Fibroblast of the aortic adventitia (primary cell): ENCODE measurements at places on chromosomes 6 and 20. TPM values are rescaled to one million over a fixed set of nuclear protein-coding genes. Genes with fewer than 3 reads are reported as not detected.

BMP5 gene
- not detected in 2 replicates for total RNA-seq

RUNX2 gene
- 0.74 and 5.8 TPM in 2 replicates for total RNA-seq

CYP39A1 gene
- 0.63 and 4.7 TPM in 2 replicates for total RNA-seq

DNA sequence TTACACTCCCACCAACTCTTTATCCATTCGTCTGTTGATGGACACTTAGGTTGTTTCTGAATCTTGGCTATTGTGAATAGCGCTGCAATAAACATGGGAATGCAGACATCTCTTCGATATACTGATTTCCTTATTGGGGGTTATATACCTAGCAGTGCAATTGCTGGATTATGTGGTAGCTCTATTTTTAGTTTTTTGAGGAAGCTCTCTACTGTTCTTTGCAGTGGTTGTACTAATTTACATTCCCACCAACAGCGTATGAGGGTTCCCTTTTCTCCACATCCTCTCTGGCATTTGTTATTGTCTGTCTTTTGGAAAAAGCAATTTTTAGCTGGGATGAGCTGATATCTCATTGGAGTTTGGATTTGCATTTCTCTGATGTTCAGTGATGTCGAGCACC lies 4.6 kb upstream of the PFDN4 start:
- no peak for DNase-seq

- peak; percentile 87 for DNase-seq
Observed at GRCh38 chr20:34922654-34923381, 32.8 kb downstream of the GSS start.

- peak; percentile 72 for DNase-seq
Observed at GRCh38 chr6:16982807-16983206, 119.0 kb upstream of the STMND1 start.

GRCh38 chr20:59775687-59776055 lies 157.8 kb downstream of the SYCP2 start:
- no peak for DNase-seq
